ENCODE measurements at places on chromosomes 7 and 10. TPM values are rescaled to one million over a fixed set of nuclear protein-coding genes. Genes with fewer than 3 reads are reported as not detected.
A peak's percentile ranks its signal among the peaks of the same experiment; 100 is the strongest.

Gene PIP
- total RNA-seq, result not detected

Gene PTPRZ1
- total RNA-seq, result 0.87 TPM

Gene TDRD1
- total RNA-seq, result 4.3 TPM

Gene BUD31
- 38.1 TPM for total RNA-seq

Gene RNLS
- total RNA-seq, result 18.2 TPM

Gene CLRN3
- not detected for total RNA-seq

Gene SAMD9L
- 3.7 TPM for total RNA-seq

Gene PDK4
- 2,183 TPM for total RNA-seq

Gene NANOS1
- total RNA-seq, result 8.6 TPM

DNA sequence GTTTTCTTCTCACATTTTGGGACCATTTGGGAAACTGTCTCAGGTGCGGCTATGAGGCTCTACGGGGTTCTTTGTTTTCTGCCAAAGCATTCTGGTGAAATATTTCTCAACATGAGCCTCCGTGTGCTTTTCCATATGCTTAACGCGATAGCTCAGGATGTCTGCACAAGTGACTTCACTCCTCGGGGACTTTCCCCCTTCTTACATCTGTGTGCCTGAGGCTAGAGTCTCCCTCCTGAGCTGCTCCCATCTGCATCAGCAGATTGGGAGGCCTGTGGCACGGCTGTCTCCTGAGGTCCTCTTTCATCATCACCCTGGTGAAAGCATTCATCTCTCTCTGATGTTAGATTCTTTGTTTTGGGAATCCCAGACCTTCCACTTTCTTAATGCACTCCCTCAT is 1190.9 kb downstream of the TYW1 start:
- DNase-seq, result no peak

DNA sequence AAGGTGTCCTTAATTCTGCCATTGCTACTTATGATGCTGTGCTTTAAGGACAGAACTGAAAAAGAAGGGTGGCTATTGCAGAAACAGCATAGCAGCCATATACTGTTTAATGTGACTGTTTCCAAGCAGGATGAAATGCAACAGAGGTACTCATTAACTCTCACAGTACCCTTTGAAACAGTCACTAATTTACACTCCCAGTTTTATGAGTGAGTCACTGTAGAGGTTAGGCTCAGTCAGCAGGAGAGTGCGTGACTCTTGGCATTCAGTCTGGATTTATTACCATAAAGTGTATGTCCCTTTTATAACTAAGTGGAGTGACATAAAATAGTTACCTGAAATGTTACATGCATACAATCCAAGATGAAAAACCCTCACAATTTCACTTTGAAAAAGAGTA is 27.7 kb downstream of the ALDH18A1 start:
- no peak for DNase-seq

DNA sequence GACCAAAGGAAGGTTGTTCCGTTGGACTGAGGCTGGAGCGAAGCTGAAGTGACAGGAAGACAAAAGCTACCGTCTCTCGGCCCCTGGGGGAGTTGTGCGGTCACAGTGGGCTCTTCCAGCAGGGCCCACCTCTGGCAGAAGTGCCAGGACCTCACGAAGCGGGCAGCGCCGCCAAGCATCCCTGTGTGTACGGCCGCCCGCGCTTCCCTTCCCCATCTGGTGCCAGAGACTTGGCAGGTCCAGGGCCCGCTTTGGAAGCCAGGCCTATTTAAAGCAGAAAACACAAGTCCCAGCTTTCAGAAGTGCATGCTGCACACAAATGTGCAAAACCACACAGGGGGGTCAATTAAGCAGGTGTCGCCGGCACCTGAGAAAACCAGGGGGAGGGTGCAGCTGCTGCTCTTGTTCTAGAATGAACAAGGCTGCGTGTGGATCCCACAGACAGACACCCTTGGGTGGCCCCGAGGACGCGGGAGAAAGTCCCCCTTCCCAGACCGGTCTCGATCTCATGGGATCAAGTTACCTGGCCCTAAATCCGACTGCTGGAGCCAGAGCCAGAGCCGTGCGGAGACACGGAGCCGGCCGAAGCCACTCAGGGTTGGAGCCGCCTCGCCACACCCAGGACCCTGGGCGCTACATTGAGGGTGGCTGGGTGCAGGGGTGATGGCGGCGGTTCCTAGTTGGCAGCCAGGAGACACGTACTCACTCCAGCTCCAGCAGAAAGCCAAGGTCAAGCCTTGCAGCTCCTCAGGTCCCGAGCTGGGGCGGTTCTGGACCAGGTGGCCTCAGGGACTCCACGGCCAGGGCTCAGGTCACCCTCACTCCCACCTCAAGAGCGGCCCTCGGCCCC is 51.8 kb upstream of the PPP2R2D start:
- no peak for DNase-seq

DNA sequence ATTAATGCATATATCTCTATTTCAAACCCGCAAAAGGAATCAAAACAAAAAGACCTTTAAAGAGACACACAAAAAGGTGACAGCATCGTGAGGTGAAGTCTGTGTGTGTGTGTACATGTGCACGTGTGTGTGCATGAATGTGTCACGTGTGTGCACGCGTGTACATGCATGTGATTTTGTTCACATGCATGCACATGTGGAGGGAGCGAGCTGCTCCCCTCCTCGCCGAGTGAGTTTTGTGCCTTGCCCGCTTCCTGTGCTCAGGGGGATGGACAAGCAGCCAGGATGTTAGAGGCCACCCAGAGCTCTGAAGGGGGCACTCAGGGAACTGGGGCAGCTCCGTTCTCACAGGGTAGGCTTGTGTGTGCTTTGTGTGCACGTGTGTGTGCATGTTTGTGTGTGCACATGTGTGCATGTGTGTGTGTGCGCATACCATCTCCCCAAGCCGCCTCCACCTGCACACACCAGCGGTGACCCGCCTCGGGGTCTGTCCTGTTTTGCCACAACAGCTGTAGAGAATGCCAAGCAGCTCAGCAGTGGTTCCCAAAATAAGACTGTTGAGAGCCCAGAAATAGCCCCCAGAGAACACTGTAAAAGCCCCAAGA is 191.2 kb downstream of the PTPRN2 start:
- no peak for DNase-seq

DNA sequence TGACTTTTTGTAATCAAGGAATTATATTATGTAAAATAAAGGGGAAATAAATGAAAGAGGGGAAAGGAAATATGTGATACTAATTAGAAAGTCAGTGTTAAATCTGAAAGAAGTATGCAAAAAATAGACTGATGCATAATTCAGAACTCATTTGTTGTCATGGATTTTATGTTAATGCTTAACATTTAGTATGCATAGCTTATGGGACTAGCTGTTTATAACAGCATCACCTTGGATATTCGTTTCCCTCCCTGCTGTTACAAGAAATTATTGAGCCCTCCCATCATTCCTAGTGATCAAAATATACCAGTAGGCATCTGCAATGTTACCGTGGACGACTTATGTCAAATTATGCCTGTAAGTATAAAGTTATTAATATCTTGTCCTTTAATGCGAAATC is 85.9 kb downstream of the HECTD2 start:
- no peak for DNase-seq

- DNase-seq, result no peak
Measured at GRCh38 chr7:12069757-12070156, 141.3 kb upstream of the TMEM106B start.

- no peak for DNase-seq
Measured at GRCh38 chr10:104022026-104022425, 55.1 kb downstream of the SLK start.

DNA sequence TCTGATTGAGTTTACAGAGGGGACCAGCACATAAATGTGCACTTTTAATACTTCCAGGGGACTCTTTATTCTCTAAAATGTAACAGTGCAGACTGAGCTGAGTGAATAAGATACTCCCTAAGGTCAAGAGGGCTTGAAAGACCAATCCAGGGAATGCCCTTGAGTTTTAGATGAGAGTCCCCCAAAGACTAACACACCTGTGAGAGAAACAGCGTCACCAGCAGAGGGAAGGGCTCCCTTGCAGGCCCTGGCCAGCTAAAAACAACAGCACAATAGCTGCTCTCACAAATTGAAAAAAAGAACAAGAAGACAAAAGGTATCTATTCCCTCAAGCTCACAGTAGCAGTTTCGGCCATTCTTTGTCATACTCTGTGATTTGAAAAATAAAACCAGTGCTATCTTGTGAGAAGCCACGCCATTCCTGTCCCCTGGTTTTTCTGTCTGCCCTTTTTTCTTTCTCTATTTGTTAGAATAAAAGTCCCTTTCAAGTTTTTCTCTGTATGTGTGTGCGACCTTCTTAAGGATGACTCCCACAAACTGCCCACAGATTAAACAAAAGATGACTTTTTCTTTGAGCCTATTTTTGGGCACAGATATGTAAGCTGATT is 230.4 kb upstream of the BMPER start:
- no peak for DNase-seq

- DNase-seq, result no peak
Measured at GRCh38 chr7:155836216-155837125, 24.2 kb upstream of the SHH start.

DNA sequence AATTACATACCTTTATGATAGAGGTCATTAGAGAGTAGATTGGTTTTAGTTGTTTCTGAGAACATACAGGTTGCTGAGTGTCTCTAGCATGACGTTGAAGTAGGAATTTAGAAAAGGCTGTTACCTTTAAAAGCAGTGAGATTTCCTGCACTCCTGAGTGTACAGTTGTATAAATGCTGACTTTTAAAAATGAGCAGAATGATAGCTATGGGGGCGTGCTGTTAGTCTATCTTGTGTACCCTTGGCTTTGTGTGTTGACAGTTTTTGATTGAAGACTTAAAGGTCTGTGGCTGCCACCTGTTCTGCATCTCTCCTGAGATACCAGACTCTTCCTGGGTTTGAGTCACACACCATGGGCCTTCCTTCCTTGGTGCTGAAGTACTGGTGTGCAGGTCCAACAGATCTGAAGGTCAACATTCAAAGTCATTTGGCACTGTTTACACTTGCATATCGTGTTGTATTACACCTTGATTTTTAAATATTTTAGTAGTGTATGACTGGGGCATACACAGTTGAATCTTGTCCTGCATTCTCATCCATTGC is 23.8 kb downstream of the DNAJB6 start:
- DNase-seq, result no peak

- no peak for DNase-seq
Measured at GRCh38 chr10:26408858-26409494, 29.2 kb upstream of the APBB1IP start.

- no peak for DNase-seq
Measured at GRCh38 chr7:632831-633210, 93.7 kb upstream of the DNAAF5 start.

DNA sequence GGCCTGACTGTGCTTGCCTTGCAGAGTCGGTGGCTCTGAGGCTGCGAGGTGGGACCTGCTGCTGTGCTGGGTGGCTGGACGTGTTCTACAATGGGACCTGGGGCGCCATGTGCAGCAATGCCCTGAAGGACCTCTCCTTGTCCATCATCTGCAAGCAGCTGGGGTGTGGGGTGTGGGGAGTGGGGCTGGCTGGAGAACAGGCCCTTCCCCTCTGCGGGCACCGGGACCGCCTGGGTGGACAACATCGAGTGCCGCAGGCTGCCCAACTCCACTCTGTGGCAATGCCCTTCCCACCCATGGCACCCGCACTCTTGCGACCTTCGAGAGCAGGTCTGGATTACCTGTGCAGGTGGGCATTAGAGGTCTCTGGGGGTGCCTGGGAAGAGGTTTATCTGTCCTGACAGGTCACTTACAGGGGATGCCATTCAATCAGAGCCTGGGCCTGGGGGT is 10.9 kb downstream of the SCART1 start:
- no peak for DNase-seq

DNA sequence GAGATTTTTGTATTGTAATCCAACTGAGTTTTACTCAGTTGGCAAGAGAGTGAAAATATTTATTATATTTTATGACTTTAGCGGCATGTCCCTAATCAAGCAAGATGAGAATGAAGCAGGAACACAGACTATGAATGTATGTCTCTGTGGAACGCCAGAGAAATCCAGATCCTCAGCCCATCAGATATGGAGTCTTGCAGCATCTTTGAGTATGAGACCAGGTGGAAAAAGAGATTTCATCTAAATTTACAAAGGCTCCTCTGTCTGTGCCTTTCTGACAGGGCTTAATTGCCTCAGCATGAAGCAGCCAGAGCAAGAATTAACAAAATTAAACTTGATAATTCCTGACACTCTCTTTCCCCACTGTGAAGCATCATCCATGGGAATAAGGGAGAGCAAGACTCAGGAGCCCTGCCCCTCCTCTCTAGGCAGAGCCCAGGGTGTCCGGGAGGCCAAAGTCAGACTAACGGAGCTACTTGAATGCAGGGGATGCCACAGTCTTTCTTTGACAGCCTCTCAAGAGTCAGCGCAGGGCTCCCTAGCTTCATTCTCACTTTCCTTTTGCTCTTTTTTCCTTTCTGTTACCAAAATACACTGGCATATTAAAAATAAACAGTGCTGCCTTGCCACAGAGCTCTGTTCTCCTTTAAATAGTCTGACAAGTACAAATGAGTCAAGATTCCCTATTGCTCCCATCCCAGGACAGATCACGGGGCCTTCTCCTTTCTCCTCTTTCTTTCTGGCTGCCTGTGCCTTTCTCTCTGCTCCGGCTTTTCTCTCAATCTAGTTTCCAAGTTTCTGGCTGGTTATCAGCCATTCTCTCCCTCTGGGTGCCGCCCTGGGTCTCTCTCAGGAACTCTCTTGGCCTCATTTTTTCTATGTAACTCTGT is 132.2 kb upstream of the INHBA start:
- peak; percentile 9 for DNase-seq

DNA sequence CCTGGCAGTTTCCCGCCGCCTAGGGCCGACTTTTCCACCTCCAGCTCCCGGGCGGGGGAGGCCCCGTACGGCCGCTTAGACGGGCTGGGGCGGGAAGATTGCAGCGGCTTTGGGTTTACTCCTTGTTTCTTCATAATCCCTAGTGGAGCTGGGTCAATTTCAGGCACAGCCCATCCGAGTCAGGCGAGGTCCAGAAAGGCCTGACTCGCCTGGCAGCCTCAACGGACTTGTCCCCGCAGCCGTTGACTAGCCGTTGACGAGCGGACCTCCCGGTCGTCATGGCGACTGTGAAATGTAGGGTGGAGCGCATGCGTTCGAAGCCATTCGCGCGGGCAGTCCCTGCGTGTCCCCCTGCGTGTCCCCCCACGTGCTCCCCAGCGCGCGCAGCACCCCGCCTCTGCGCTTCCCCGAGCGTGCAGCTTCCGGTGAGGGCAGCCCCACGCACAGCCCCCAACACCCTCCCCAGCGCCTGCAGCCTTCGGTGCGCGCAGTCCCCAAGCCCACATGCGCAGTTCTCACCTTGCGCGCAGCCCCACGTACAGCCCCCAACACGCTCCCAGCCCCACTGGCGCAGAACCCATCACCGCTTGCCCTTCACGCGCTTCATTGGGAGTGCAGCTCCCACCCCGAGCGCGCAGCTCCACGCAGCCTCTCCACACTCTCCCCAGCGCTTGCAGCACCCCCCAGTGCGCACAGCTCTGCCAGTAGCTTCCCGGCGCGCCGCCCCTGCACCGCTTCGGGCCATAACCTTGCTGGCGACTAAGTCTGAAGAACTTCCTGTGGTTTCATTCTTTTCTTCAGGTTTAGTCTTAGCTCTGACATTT is 67.8 kb downstream of the TBX20 start:
- DNase-seq, result peak; percentile 43

GRCh38 chr7:24786941-24787340 is 29.7 kb upstream of the GSDME start:
- peak; percentile 8 for DNase-seq

GRCh38 chr7:69025249-69025648 is 573.0 kb upstream of the AUTS2 start:
- no peak for DNase-seq

- DNase-seq, result no peak
Measured at GRCh38 chr7:86928308-86928707, 131.1 kb downstream of the ELAPOR2 start.

- no peak for DNase-seq
Measured at GRCh38 chr7:67489881-67490280, 493.2 kb downstream of the TYW1 start.

- peak; percentile 57 for DNase-seq
Measured at GRCh38 chr10:91590142-91590903, 42.5 kb downstream of the PPP1R3C start.
